ENCODE measurements at places on chromosomes 6 and 20.

DNA sequence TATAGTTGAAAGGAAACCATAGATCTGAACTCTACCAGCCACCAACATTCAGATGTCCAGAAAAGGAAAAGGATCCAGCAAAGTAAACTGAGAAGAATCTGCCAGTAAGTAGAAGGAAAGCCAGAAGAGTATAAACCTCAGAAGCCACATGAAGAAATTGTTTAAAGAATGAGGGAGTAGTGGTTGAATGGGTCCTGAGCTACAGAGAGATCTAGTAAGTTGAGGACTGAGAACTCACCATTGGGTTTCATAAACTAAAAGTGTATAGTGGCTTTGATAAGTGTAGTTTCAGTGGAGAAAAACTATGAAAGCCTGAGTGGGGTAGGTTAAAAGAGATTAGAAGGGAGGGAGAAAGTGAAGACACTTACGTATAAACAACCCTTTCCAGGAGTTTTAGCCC, 32.0 kb upstream of the SUMO4 start:
- DNase-seq = no peak

GRCh38 chr20:48695255-48695654, 132.5 kb downstream of the PREX1 start:
- no peak for DNase-seq

DNA sequence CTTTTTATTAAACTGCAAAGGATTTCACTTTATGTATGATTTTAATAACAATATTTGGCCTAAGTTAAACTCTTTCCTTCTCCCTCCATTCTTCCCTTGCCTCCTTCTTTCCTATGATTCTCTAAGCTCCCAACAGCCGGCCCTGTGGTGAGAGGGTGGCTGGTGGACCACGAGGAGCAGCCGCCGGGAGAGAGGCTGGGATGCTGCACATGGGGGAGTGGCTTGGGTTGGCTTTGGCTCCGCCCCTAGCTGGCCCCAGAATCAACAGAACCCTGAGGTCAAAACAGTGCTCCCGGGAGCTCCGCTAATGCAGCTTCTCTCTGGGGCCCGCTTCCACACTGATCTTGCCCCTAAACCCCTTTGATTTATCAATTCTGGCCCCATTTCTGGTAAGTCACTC, 389.8 kb upstream of the AGPAT4 start:
- no peak for DNase-seq

DNA sequence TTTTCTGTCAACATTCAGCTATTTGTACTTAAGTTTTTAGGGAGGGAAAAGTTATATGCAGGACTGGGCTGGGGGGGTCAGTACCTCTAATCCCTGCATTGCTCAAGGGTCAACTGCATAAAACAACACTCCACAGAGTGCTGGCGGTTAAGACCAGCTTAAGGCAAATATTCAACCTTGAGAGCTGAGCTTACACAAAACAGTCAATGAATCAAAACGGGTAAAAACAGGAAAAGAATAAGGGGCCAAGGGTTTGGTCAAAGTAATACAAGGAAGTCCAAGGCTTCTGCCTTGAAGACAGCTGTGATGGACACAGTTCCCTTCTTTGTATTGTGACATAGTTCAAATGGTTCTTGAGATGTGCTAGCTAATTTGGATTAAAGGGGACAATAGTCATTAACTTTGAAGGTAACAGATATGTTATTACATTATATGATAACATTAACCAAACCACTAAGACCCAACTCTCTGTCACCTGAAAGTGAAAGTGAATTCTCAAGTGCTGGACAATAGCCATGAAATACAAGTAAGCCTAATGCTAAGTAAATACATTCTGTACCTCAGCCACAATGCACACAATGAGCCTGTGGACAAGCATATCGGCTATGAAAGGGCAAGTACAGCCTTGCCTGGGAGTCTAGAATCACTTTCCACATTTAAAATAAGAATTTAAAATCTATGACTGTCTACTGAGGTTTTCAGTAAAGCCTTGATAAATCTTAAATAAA, 106.8 kb downstream of the PDE10A start:
- no peak for DNase-seq

GRCh38 chr6:37381579-37381978, 27.8 kb downstream of the RNF8 start:
- DNase-seq = no peak

DNA sequence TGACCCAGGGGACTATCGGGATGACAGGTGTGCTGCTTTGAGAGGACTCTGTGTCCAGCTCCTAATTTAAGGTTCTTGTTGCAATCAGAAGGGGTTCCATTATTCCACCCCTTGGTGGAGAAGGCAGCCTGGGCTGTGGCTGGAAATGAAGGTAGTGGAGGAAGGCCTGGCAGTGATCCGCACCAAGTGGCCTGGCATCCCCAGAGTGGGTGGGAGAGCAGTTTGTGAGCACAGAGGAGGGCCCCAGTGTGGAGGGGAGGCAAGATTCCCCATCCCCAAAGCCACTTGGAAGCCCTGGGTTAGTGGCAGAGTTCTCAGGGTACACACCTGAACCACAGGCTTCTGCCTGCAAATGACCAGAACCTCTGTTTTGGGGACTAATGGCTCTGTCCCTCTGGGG, 2.3 kb downstream of the TGM3 start:
- DNase-seq = no peak

- DNase-seq = no peak
Observed at GRCh38 chr6:16273256-16273655, 34.9 kb downstream of the GMPR start.

- no peak for DNase-seq
Observed at GRCh38 chr6:109308018-109308492, 74.2 kb downstream of the CD164 start.

- no peak for DNase-seq
Observed at GRCh38 chr20:63857764-63858392, 3.4 kb upstream of the ABHD16B start.

- DNase-seq = no peak
Observed at GRCh38 chr6:137941995-137942394, 74.9 kb downstream of the TNFAIP3 start.

DNA sequence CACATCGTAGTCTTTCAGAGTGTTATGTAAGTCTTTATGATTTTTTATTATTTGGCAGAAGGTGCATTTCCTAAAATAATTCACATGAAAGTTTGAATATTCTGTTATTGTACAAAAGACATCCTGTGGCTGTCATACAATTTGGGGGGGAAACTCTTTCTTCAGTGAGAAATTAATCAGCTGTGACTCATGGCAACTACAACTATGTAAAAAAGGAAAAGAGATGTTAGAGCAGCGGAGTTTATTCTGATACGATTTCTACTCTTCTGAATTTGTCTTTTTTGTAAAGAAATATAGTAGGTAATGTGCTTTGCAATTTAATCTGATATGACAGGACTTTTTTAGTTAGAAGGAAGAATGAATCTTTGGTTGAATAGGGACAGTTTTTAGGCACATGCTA, 14.2 kb downstream of the COL19A1 start:
- no peak for DNase-seq

GRCh38 chr6:162187168-162187935, 540.2 kb downstream of the PRKN start:
- no peak for DNase-seq

GRCh38 chr6:168099201-168100010, 20.4 kb upstream of the FRMD1 start:
- no peak for DNase-seq

DNA sequence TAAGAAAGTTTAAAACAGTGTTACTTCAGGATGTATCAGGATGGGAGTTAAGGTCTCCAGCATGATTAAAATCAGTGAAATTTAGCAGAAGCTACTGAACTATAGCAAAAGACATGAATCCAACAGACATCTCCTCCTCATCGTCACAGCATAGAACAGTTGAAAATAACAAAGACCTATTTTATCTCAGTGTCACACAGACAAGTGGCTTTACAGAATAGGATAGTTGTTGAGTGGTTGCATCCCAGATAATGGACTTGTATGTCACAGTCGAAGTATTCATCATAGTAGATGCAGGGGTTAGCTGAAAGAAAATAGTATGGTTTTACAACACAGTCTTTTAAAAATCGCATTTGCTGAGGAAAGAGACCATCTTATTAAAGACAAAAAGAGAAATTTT, 31.2 kb downstream of the CRISP1 start:
- no peak for DNase-seq

- DNase-seq = no peak
Observed at GRCh38 chr20:17314264-17314663, 87.4 kb downstream of the PCSK2 start.

DNA sequence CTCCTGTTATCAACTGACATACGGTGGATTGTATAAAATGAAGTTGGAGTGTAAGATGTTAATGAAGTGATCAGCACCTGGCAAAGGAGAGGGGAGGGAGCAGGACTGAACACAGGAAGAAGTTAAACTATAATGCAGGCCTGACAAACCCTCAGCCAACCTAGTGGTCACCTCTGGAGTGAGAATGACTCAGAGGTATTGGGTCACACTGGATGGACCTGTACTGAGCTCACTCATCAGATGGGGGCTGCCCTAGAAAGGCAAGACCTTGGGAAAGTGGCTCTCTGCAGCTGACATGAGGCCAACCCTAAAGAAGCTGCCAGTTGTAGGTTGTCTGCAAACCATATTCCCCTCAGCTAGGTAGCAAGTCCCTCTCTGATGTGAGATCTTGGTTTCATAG, 193.3 kb upstream of the HTR1E start:
- no peak for DNase-seq

GRCh38 chr6:111866857-111867256, 6.4 kb downstream of the FYN start:
- no peak for DNase-seq

GRCh38 chr20:34210271-34210670, 31.0 kb upstream of the ASIP start:
- no peak for DNase-seq

- no peak for DNase-seq
Observed at GRCh38 chr20:44817143-44817910, 7.0 kb upstream of the RIMS4 start.

GRCh38 chr20:9919271-9920014, 80.6 kb upstream of the PAK5 start:
- no peak for DNase-seq

- DNase-seq = no peak
Observed at GRCh38 chr6:168075787-168076202, 3.2 kb downstream of the FRMD1 start.

GRCh38 chr20:51631011-51631950, 88.8 kb upstream of the NFATC2 start:
- DNase-seq = no peak

DNA sequence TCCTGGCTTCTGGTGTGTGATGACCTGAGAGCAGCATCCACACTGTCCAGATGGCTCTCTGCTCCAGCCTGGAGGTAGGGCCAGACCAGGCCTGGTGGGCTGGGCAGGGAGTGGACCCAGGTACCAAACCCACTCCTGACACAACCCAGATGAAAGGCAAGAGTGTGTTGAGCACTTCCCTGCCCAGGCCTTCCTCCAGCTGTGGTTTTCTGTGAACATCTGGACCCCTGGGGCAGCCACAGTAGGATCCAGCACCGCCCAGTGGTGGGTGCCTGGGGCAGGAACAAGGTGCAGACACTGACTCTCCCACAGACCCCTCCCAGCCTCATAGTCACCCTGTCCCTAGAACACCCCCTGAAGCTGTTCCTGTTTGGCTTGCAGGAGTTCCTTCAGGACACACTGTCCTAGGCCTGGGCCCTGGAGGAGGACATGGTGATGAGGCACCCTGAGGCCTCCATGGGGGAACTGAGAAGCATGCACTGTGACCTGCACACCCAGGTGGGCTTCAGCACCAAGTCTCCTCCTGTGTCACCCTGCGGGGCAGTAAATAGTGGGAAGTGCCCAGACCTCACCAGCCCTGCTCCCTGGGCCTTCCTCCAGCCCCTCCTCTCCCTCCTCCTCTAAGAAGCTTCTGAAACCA, 28.7 kb downstream of the UBD start:
- no peak for DNase-seq

DNA sequence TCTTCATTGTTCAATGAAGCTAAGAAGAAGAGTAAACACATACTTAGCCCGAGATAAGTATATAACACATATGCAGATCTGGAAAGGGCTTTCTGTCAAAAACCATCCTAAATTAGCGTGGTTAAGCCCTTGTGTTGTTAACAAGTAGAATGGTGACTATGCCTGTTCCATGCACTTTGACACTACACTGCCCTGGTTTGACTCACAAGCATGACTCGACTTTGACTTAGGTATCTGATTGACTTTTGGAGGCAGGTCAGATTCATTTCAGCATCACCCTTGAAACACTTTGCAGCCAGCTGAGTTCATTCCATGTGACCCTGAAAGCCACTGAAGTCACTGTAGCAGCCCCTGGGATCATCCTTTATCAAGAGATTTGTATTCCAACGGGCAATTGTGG, 239.8 kb downstream of the TBX18 start:
- no peak for DNase-seq

- DNase-seq = no peak
Observed at GRCh38 chr6:111773501-111774345, 99.5 kb downstream of the FYN start.

GRCh38 chr6:168372889-168373288, 53.3 kb upstream of the DACT2 start:
- no peak for DNase-seq

DNA sequence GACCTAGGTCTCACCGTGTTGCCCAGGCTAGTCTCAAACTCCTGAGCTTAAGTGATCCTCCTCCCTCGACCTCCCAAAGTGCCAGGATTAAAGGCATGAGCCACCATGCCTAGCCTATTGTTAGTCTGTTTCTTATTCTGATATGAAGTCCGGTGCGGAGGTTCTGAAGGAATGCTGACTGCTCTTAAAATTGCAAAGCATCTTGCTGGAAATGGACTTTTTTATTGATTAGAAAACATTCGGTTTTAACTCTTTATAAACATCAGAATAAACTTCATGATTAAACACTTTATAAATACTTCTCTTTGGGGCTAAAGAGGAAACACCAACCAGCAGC, 3.2 kb downstream of the TNFAIP3 start:
- no peak for DNase-seq

- no peak for DNase-seq
Observed at GRCh38 chr6:74871757-74872156, 334.1 kb downstream of the COL12A1 start.

DNA sequence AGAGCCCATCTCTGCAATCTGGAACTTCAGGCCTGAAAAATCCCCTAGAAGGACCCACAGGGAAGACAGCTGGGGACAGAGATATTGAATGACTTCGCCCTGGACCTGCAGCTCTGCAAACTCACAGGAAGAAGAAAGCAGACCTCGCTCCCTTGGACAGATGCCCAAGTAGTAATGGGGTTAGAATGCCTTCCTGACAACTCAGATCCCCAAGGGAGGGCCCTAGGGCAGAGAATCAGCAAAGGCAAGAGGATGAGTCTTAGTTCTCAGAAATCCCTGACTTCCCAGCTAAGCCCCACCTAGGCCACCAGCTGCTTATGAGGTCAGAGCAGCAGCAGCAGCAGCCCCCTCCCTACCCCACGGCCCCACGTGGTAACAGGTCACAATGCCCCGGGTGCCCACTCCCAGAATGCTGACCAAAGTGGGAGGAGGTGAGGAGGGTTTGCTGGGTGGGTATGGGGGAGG, at the start of gene C20orf141:
TSS of gene C20orf141 (plus strand) at position 401 of the 465 bp plus-strand sequence. CDS start 198 bp downstream, outside the sequence.
- no peak for DNase-seq

- peak; percentile 13 for DNase-seq
Observed at GRCh38 chr6:44128020-44128917, 915 bp downstream of the TMEM63B start.

- no peak for DNase-seq
Observed at GRCh38 chr6:143110996-143111395, 50.3 kb downstream of the AIG1 start.

GRCh38 chr20:53613748-53614147, 20.1 kb upstream of the ZNF217 start:
- no peak for DNase-seq

Data from effector CD8-positive, alpha-beta T cell (primary cell).